ENCODE measurements at places on chromosomes 13 and 19. TPM values are rescaled to one million over a fixed set of nuclear protein-coding genes. Genes with fewer than 3 reads are reported as not detected.
A peak's percentile ranks its signal among the peaks of the same experiment; 100 is the strongest.

GRCh38 chr13:99221567-99222239, 21.0 kb downstream of the UBAC2 start:
- H3K27me3 ChIP-seq, result no peaks in the 10 kb centered on the region
- H3K27ac ChIP-seq, result peak overlapping the region; percentile 26
- DNase-seq, result no peak
- H3K4me3 ChIP-seq, result no peak overlapping the region

- peaks cover 18% of the 10 kb centered on the region for H3K36me3 ChIP-seq
- H3K4me3 ChIP-seq, result peak overlapping the region; percentile 90
- no peaks in the 10 kb centered on the region for H3K27me3 ChIP-seq
- peak; percentile 67 for DNase-seq
- peaks cover 39% of the 10 kb centered on the region for H3K4me1 ChIP-seq
Observed at GRCh38 chr19:12788682-12789097, 2.6 kb upstream of the JUNB start.

- no peaks in the 10 kb centered on the region for H3K36me3 ChIP-seq
- H3K4me1 ChIP-seq, result no peaks in the 10 kb centered on the region
- H3K27me3 ChIP-seq, result no peaks in the 10 kb centered on the region
- H3K27ac ChIP-seq, result no peak overlapping the region
- H3K4me3 ChIP-seq, result no peak overlapping the region
Observed at GRCh38 chr13:67977066-67977465, 746.9 kb upstream of the PCDH9 start.

- H3K4me1 ChIP-seq, result no peaks in the 10 kb centered on the region
- H3K27ac ChIP-seq, result no peak overlapping the region
- no peaks in the 10 kb centered on the region for H3K27me3 ChIP-seq
- DNase-seq, result no peak
Observed at GRCh38 chr13:83906240-83906820, 24.1 kb upstream of the SLITRK1 start.

DNA sequence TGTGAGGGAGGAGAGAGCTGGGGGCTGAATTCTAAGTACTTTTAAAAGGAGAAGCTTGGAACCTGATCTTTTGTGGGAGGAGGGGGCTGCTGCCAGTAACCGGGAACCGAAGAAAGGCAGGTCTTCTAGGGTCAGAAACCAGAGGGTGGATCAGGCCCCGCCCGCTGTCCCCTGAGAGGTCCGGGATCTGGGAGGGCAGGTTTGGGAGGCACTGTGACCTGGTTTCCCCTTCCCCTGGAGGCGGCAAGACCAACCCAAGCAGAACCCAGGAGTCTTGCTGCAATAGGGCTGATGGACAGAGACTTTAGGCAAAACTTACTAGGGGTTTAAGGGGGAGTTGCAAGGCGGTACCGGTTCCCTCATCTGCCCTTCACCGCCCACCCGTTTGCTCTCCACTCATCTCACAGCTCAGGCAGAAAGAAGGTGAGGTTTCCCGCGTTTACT, 707 bp upstream of the KLK8 start:
- peaks cover 24% of the 10 kb centered on the region for H3K27me3 ChIP-seq
- H3K4me3 ChIP-seq, result no peak overlapping the region
- no peak for DNase-seq
- no peak overlapping the region for H3K27ac ChIP-seq

DNA sequence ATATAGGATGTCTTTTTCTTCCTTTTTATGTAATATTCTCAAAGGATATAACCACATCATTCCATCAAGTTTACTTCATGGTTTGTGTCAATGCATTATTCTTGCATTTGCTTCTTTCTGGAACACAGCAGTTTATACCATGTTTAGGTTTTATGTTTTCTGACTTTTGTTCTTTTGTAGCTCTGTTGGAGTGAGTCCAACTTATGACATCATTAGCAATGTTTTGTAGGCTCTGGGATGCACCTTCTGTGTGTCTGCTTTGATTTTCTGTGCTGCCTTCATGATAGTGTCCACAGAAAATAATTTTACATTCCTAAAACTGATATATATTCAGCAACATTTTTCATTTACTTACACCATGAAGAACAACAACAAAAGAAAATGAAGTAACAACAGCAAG, 68.9 kb downstream of the SHISA2 start:
- no peak overlapping the region for H3K27ac ChIP-seq
- DNase-seq, result no peak
- no peaks in the 10 kb centered on the region for H3K4me1 ChIP-seq
- no peaks in the 10 kb centered on the region for H3K27me3 ChIP-seq
- no peaks in the 10 kb centered on the region for H3K36me3 ChIP-seq

- H3K36me3 ChIP-seq, result no peaks in the 10 kb centered on the region
- peaks cover 62% of the 10 kb centered on the region for H3K27me3 ChIP-seq
- no peak for DNase-seq
- peaks cover 43% of the 10 kb centered on the region for H3K4me1 ChIP-seq
- H3K27ac ChIP-seq, result no peak overlapping the region
- no peak overlapping the region for H3K4me3 ChIP-seq
Observed at GRCh38 chr19:50722201-50723013, 757 bp upstream of the CLEC11A start.

DNA sequence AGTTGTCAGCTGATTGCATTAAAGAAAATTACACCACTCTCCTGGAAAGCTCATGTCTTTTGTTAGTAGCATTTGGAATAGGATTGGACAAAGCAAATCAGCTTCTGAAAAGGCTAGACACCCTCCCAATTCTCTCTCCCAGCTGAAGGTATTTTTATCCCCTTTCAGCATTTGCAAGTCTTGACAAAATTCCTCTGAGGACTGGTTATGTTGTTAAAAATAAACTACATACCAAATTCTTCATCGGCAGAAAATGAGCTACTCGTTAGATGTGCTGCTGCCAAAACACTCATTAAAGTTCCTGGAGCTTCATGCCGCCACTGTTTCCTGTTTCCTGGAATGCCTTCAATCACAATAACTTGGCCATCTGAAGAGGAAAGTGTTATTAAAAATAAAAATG, 37.1 kb downstream of the UTP14C start:
- H3K4me3 ChIP-seq, result no peak overlapping the region
- no peaks in the 10 kb centered on the region for H3K4me1 ChIP-seq
- no peaks in the 10 kb centered on the region for H3K36me3 ChIP-seq
- H3K27ac ChIP-seq, result no peak overlapping the region
- no peak for DNase-seq

DNA sequence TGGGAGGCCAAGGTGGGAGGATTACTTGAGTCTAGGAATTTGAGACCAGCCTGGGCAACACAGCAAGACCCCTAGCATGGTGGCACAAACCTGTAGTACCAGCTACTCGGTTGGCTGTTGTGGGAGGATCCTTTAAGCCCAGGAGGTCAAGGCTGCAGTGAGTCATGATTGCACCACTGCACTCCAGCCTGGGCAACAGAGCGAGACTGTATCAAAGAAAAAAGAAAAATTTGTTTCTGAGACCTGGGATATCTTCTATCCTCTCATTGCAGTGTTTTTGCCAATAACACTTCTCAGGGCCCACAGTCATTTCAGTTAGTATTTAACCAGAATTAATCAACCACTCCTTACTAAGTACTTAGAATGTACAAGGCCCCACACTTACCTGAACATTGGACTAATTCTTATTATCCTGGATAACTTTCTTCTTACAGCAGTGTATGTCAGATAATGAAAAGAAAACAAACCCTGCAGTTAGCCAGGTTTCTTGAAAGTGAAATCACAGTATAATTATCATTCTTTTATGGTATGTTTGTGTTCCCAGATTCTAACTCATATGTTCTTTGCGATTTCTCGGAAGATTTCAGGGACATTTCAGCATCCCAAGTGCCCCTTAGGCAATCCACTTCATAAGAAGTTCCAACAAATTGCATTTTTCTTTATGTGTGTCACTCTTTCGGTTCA, 75.6 kb upstream of the KLF5 start:
- peaks cover 10% of the 10 kb centered on the region for H3K36me3 ChIP-seq
- H3K27me3 ChIP-seq, result no peaks in the 10 kb centered on the region
- no peak for DNase-seq
- no peak overlapping the region for H3K27ac ChIP-seq
- no peak overlapping the region for H3K4me3 ChIP-seq
- H3K4me1 ChIP-seq, result no peaks in the 10 kb centered on the region

DNA sequence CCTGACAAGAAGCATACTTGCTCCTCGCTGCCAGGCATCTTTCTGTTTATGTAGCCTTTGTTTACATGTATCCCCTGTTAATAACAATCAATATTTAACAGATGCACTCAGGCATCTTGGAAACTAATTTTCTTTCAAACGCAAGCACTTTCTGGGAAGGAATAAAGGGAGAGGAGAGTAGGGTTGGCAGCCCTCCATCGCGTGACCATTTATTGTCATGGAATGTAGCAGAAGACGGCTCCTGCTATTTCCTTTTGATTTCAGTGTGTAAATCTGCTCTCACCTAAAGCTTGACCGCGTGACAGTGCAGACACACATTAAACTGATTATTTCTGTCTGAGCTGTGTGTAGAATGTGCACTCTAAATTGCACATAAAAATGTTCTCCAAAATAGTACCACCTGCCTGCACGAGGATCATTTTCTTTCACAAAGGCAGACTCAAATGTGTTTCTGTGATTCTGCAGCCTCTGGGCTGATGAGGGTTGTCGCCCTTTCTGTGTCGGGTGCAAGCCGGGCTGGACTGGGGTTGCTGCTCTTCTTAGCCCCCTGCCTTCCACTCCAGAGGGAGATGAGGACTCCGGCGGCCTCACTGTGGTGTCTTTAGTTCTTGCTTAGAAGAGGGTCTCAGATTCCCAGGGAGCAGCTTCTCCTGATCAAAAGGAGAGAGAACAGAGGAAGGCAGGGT, 223.5 kb upstream of the MAB21L1 start:
- H3K27me3 ChIP-seq, result peaks cover 2% of the 10 kb centered on the region
- H3K4me1 ChIP-seq, result no peaks in the 10 kb centered on the region
- no peak overlapping the region for H3K4me3 ChIP-seq

DNA sequence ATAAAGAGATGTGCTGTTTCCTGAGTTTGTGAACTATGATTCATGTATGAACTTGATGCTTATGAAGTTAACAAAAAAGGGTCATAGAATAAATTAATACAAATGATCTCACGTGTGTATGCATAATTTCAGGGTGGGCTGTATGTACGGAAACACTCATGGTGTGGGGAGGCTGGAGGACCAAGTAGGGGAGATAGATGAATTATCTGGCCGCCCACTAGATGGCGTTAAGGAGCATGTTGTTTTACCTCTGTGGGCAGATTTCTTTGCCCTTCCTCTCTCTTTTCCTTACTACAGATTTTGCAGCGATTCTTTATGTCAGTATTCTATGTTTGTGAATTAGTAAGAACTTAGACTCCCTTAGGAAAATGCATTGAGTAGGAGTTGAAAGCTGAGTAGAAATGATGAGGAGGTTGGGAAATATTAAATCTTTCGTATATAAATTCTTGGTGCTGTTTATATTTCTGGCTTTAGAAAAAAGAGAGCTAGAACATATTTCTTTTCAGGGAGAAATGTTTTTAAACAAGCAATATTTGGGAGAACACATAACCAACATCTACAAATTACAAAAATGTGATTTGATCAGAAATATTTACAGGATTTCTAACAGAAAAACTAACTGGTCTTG, 47.4 kb upstream of the TMTC4 start:
- no peak for DNase-seq
- no peak overlapping the region for H3K27ac ChIP-seq
- no peaks in the 10 kb centered on the region for H3K36me3 ChIP-seq
- H3K4me3 ChIP-seq, result no peak overlapping the region

GRCh38 chr13:91355099-91355825, 7.8 kb downstream of the MIR17HG start:
- no peak overlapping the region for H3K27ac ChIP-seq
- H3K4me3 ChIP-seq, result no peak overlapping the region

DNA sequence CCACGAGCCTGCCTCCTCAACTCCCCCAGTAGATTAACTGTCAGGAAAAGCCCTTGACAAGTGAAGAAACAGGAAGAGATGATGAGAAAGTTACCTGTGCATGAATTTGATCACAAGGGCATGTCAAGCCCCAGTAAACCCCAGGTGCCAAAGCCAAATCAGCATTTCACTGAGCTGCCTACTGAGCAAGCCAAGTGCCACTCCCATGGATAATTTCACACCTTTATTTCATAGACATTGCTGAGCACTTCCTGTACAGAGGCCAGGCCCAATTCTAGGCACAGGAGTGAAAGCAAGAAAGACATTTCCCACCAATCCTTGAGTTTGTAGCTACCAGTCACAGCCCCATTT, 2.4 kb downstream of the GADD45GIP1 start:
- peak overlapping the region; percentile 25 for H3K4me3 ChIP-seq
- H3K36me3 ChIP-seq, result peaks cover 57% of the 10 kb centered on the region
- peaks cover 33% of the 10 kb centered on the region for H3K4me1 ChIP-seq
- DNase-seq, result no peak
- H3K27ac ChIP-seq, result peak overlapping the region; percentile 72

SBSN gene
- total RNA-seq, result not detected

MYBPC2 gene
- total RNA-seq, result 1.1 TPM

PROZ gene
- not detected for total RNA-seq

LGALS14 gene
- not detected for total RNA-seq

ATXN8OS gene
- not detected for total RNA-seq
